NCI-H1694 treated with DMSO at 0.1 percent for 48 hours (cell line): ENCODE measurements at places on chromosomes 4 and X.

DNA sequence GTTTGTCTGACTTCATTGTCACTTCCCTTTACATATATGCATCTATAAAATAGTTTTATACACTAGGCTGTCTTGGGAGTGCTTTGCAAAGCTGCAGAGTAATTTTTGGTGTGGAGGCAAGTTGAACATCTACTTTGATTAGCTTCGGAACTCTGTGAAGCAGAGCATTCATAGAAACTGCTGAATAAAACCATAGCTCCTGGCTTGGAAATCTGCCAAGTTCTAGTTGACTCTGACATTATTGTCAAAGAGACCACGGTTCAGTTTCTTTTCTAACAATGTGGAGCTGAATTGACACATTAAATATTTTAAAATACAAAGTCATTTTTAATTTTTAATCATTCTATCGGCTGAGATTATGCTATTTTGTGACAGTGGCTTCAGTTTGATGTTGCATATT, 335.0 kb downstream of the BMPR1B start:
- no peak for DNase-seq

DNA sequence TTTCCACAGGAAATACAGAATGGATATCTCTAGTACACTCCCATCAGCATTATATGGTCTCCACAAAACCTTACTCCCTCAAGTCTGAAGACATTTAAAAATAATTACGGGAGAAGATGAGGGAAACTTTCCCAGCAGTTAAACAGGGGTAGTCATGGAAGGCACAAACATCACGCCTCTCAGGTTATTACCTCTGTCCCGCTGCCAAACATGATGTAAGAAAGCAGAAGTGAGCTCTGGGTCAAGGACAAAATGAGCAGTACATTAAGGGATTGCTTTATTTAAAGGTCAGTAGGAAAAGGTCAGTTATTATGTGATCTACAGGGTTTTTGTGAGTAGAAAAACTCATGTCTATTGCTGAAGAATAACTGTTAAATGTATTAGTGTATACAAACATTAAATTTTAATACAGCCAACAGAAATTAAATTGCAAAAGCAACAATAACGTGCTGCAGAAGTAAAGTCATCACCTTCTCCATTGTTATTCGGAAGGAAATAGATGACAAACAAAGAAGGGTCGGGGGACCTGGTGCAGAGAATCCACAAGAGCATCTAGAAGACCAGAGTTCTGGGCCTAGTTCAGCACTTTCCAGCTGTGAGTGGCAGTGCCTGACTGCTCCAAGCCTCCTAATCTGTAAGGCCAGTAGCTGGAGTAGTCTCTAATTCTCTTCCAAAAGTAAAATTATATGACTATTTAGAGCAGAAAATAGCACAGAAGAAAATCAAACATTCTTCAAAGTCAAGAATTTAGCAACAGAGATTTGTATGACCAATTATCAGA, 171.2 kb downstream of the PPP3CA start:
- DNase-seq = no peak

GRCh38 chrX:46595084-46595483, 21.5 kb downstream of the CHST7 start:
- no peak for DNase-seq

- peak; percentile 5 for DNase-seq
Observed at GRCh38 chrX:130994671-130995070, 63.5 kb upstream of the ARHGAP36 start.

DNA sequence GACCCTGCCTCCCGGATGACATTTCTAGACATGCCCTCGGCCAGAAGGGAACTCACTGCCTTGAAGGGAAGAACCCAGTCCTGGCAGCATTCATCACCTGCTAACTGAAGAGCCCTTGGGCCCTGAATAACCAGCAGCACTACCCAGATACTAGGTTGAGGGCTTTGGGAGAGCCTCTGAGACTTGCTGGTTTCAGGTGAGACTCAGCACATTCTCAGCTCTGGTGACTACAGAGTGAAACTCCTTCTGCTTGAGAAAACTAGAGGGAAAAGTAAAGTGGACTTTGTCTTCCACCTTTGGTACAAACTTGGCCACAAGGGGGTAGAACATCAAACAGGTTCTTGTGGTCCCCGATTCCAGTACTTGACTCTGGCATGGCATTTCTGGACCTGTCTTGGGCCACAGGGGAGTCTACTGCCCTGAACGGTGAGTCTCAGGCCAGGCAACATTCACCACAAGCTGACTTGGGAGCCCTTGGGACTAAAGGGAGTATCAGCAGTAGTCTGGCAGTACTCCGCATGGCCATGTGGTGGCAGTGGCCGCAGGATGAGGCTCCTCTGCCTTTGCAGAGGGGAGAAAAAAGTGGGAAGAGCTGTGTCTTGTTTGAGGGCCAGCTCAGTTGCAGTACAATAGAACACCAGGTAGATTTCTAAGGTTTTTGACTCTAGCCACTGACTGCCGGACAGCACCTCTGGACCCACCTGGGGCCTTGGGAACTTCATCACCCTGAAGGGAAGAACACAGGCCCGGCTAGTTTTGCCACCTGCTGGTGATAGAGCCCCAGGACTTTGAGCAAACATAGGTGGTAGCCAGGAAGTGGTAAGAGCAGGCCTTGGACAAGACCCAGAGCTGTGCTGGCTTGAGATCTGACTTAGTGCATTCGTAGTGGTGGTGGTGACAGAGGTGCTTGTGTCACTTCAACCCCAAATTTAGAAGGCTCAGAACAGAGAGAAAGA, 414.8 kb downstream of the OPHN1 start:
- no peak for DNase-seq

DNA sequence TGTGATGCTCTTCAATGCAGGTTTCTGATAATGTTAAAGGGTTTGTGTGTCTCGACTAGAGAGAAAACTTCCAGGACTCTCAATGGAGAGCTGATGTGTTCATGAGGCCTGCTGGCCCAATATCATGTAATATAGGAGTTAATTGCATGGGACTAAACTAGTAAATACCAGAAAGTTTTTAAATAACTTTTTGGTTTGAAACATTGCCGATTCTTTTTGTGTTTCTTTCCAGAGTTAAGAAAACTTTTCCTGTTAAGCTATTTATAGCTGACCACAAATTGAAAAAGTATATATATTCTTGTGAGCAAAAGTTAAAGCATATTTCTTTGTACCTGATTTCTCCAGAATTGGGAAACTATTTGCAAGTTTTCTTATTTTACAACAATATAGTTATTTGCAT, 49.7 kb downstream of the FAM9B start:
- DNase-seq = no peak

DNA sequence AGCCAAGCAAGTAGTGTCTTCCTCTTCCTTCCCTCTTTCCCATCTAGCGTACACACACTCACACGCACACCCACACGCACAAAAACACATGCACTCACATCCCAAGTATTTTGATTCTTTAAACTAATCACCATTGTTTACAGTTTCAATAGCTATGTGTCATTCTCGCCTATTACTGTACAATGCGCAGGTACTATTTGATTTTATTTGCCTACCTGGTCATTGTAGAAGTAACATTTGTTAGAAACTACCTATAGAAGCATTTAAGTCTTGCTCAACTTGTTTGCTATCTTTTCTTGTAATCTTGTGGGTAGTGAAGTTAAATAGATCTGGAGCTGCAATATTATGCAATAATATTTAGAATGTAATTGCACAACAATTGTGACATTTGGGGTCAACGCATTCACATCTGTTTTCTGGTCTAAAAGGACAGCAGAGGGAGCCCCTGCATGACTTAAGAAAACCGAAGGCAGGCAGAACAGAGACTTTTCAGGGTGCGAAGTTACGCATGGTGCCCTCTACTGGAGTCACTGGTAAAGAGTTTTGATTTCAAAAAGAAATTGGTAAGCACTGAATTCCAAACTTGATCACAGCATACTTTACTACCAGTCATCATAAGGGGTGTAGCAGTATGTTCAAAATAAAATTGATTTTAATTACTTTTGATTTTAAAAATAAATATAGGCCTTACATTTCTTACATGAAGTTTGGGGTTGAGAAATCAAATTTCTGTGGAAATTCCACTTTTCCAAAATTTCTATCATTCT, 503.3 kb upstream of the FAM241A start:
- peak; percentile 60 for DNase-seq

- no peak for DNase-seq
Observed at GRCh38 chr4:78720994-78721677, 55.0 kb upstream of the BMP2K start.

DNA sequence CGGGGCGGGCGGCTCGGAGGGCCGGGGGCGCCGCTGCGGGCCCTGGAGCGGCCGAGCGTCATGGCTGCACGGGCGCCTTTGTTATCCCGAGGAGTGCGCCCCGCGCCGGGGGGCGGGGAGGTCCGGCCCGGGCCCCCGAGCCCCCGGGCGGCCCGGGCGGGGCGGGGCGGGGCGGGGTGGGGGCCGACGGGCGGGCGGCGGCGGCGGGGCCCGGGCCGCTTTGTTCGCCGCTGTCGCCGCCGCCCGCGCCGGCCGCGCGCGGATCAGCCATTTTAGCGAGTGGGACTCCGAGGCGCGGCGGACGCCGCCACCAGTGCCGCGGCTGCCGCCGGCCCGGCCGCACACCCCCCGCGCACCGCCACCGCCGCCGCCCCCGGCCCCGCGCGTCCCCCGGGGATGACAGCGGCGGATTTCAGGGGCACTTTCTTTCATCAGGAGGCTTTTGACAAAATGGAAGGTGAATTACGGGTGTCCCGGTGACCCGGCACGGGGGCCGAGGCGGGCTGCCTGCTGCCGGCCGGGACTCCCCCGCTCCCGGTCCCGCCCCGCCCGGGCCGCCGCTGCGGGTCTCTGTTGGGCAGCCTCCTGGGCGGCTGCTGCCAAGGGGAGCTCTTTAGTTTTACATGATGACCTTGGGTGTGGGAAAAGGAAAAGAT, 1.2 kb downstream of the HMGB3 start:
- DNase-seq = no peak

DNA sequence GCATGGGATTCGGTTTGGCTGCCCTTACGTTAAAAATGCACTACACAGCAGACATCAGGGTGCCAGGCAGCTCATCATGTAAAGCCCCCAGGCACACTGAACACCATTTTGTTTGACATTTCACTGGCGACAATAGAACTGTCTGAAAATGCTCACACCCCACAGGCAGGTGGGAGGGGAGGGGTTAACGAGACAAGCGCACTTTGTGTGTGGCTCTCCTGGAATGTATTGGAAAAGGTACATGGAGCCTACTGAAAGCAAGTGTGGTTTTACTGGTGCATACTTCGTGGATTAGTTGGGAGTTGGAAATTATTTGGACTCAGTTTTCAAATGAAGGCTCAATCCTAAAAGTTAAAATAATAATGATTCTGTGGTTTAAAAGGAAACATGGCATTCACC, 31.6 kb upstream of the PPARGC1A start:
- no peak for DNase-seq

DNA sequence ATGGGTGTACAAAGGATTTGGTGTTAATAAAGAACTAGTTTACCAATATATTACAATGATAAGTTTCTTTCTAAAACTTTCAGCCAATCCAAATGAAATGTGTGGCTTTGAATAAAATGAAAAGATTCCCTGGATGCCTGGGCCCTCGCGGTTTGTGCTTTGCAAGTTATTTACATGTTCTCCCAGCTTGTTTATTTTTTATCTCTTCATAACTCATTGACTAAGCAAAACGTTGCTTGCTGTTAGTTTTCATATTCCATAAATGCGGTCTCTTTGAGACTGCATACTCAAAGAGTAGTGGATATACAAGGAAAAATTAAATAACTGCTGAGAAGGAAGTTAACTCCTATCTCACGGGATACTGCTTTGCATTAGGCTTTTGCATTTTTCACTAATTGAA, 26.0 kb downstream of the FHDC1 start:
- DNase-seq = no peak

DNA sequence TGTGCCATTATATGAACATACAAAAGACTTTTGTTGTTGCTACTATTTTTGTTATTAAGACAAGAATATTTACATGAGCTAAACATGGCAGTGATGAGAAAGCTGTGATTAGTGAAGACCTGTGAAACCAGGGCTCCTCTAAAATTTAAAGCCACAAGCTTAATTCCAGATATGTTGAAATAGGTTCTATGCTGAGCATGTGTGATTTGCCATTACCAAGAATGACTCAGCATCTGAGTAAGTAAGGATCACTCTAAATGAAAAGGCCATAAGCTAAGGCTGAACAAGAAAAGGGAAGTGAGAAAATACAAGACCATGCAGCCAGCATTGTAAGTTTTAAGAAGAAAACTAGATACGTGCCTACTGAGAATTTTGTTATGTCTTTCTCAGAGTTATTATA, 75.9 kb upstream of the CAMK2D start:
- DNase-seq = no peak

- no peak for DNase-seq
Observed at GRCh38 chr4:56648021-56648823, 32.9 kb downstream of the HOPX start.

DNA sequence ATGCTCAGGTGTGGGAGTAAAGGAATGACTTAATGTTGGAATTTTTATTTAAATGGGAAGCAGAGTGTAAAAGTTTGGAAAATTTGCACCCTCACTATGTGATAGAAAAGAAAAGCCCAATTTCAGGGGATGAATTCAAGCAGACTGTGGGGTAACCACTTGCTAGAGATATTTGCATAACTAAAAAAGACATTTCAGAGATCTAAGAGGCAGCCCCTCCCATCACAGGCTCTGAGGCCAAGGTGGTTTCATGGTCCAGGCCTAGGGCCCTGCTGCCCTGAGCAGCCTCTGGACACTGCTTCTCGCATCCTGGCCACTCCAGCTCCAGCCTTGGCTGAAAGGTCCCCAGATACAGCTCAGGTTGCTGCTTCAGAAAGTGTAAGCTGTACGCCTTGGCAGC, 5.9 kb upstream of the XPNPEP2 start:
- DNase-seq = no peak

- peak; percentile 30 for DNase-seq
Observed at GRCh38 chr4:72701987-72702819, 133.2 kb upstream of the ADAMTS3 start.

DNA sequence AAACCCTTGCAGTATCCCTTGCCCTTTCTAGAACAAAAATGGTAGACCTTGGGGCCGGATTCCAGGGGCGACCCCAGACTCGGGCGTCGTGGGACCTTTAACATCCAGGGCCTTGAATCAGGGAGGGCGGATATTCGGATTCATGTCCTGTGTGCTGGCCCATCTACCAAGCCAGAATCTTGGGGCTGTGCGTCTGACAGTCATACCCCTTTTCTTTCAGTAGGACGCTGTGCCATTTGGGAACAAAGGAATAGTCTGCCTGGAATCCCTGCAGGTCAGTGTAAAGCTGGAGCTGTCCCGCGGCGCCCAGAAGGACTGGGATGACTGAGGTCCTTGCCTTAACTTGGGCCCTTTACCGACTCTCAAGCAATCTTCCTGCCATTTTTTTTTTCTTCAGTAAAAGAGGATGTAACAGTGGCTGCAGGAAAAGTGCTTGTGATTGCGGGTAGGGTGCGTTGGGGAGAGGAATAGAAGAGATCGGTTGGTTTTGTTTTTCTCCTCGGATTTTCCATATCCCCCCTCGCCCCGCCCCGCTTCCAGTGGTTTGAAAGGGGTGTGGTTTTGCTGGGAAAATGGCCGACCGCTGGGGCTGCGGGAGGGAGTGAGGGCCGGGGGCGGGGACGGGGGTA, 518 bp downstream of the ARMCX1 start:
- DNase-seq = no peak

DNA sequence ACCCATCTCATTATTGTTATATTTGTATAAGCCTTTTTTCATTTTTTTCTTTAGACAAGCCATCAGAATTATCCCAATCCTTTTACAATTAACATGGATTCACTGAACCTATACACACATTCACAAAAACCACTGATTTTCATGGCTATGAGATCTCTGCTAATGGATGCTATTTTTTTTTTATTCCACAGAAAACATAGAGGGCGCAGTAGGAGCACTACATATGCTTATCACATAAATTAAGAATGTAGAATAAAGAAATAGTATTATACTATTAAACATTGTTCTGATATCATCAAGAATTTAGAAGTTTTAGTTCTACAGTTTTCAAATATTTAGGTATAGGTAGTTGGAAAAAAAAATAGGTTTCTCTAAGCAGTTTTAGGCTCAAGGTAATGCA, 1477.4 kb downstream of the ARAP2 start:
- peak; percentile 28 for DNase-seq
